ENCODE measurements at places on chromosomes 5 and 9. TPM values are rescaled to one million over a fixed set of nuclear protein-coding genes. Genes with fewer than 3 reads are reported as not detected.

DNA sequence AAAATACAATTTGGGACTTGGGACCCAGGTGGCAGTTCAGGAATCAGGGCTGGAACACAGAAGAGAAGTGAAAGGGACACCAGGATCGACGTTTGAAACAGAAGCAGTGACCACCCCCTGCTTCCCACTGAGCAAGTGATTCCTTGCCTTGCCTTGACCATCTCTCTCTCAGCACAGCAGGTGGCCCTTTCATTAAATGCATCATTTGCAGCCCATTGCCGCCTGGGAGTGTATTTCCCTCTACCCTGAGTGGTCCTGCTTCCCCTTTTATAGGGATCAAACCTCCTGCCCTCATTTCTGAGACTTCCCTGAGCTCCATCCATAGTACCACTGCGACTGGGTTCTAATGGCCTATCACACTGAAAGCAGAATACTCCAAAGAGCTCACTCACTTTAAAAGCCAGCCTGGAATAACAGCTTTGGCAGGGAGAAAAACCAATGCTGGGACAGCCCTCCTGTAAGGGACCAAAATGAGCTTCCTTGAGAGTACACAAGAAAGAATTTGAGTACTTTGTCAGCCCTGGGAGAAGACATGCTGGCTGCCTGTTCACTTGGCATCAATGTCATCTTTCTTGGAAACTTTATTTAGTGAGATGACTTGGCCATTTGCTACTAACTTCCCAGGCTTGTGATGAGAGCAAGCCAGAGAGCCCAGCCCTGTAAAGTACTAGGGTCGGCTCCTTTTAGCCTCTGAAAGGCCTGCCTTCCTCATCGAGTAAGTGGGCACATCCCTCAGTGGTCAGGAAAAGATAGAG is 149.7 kb downstream of the SLIT3 start:
- H3K27me3 ChIP-seq = no peaks in the 10 kb centered on the region
- no peak overlapping the region for H3K4me3 ChIP-seq
- no peaks in the 10 kb centered on the region for H3K36me3 ChIP-seq
- DNase-seq = no peak
- H3K4me1 ChIP-seq = no peaks in the 10 kb centered on the region

Gene ABL1
- polyA plus RNA-seq = 31.2 TPM

Gene ST6GALNAC4
- polyA plus RNA-seq = 14.0 TPM

DNA sequence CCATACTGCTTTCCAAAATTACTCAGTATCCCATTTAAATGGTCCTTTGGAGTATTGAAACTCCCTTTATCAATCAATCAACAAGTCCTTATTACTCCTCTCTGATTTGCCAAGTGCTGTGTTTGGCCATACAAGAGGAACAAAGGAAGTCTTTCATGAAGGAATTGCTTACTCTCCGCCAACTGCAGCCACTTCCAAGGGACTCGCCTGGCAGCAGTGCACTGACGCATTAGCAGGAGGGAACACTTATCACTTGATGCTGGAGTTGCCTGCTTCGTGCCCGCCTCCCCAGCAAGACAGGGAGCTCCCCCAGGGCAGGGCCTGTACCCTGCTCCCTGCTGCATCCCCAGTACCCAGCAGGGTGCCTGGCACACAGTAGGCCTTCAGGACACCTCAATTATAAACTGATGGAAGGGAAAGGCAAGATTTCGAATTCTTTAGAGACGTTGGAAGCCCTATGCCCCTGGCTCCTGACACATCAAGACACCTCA is 97.9 kb downstream of the CRB2 start:
- H3K27me3 ChIP-seq = no peaks in the 10 kb centered on the region
- no peaks in the 10 kb centered on the region for H3K4me1 ChIP-seq
- no peak overlapping the region for H3K27ac ChIP-seq
- H3K36me3 ChIP-seq = peaks cover 21% of the 10 kb centered on the region

GRCh38 chr5:93894601-93895354 is 153.4 kb upstream of the POU5F2 start:
- peaks cover 29% of the 10 kb centered on the region for H3K4me1 ChIP-seq
- no peaks in the 10 kb centered on the region for H3K36me3 ChIP-seq
- H3K27me3 ChIP-seq = no peaks in the 10 kb centered on the region
- no peak for DNase-seq
- no peak overlapping the region for H3K4me3 ChIP-seq

GRCh38 chr9:116344416-116344815 is 190.8 kb downstream of the PAPPA start:
- no peaks in the 10 kb centered on the region for H3K36me3 ChIP-seq
- H3K4me3 ChIP-seq = no peak overlapping the region
- H3K4me1 ChIP-seq = no peaks in the 10 kb centered on the region
- no peaks in the 10 kb centered on the region for H3K27me3 ChIP-seq
- H3K27ac ChIP-seq = no peak overlapping the region

GRCh38 chr5:58066076-58066475 is 393.8 kb downstream of the PLK2 start:
- H3K36me3 ChIP-seq = no peaks in the 10 kb centered on the region
- H3K4me3 ChIP-seq = no peak overlapping the region
- H3K27me3 ChIP-seq = no peaks in the 10 kb centered on the region
- no peaks in the 10 kb centered on the region for H3K4me1 ChIP-seq
- DNase-seq = no peak

GRCh38 chr5:146781157-146781556 is 97.4 kb downstream of the PPP2R2B start:
- no peaks in the 10 kb centered on the region for H3K27me3 ChIP-seq
- H3K4me3 ChIP-seq = no peak overlapping the region
- H3K36me3 ChIP-seq = no peaks in the 10 kb centered on the region
- no peak overlapping the region for H3K27ac ChIP-seq
- DNase-seq = no peak

DNA sequence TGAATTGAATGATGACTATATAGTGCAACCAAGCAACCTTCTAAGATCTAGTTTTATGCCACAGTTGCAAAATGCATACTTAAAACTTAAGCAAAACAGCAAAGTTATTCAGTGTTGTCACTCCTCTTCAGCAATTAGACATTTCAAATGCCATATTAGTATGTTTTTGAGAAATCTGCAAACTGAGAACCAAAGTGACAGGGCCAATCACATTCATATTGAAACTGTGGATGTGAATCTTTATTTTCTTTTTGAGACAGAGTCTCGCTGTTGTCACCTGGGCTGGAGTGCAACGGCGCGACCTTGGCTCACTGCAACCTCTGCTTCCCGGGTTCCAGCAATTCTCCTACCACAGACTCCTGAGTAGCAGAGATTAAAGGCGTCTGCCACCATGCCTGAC is 249.2 kb upstream of the EFNA5 start:
- no peak for DNase-seq
- no peak overlapping the region for H3K27ac ChIP-seq
- no peak overlapping the region for H3K4me3 ChIP-seq
- no peaks in the 10 kb centered on the region for H3K36me3 ChIP-seq
- no peaks in the 10 kb centered on the region for H3K27me3 ChIP-seq
- H3K4me1 ChIP-seq = no peaks in the 10 kb centered on the region

- no peak overlapping the region for H3K4me3 ChIP-seq
- H3K27ac ChIP-seq = no peak overlapping the region
- no peaks in the 10 kb centered on the region for H3K27me3 ChIP-seq
- H3K36me3 ChIP-seq = no peaks in the 10 kb centered on the region
- no peaks in the 10 kb centered on the region for H3K4me1 ChIP-seq
Measured at GRCh38 chr5:138629392-138629791, 54.2 kb upstream of the HSPA9 start.

GRCh38 chr5:126487596-126487995 is 64.4 kb downstream of the GRAMD2B start:
- no peak overlapping the region for H3K27ac ChIP-seq
- H3K36me3 ChIP-seq = peaks cover 42% of the 10 kb centered on the region
- no peak for DNase-seq
- no peak overlapping the region for H3K4me3 ChIP-seq

Gene INSL6
- not detected for polyA plus RNA-seq

Gene CYSRT1
- polyA plus RNA-seq = 0.11 TPM

GRCh38 chr5:97071101-97071500 is 71.3 kb downstream of the LIX1 start:
- H3K4me3 ChIP-seq = no peak overlapping the region
- H3K36me3 ChIP-seq = no peaks in the 10 kb centered on the region
- H3K27ac ChIP-seq = peak overlapping the region; percentile 14
- no peak for DNase-seq
- H3K4me1 ChIP-seq = peaks cover 4% of the 10 kb centered on the region
- no peaks in the 10 kb centered on the region for H3K27me3 ChIP-seq

- no peak overlapping the region for H3K4me3 ChIP-seq
- H3K4me1 ChIP-seq = peaks cover 33% of the 10 kb centered on the region
- DNase-seq = no peak
- H3K27ac ChIP-seq = no peak overlapping the region
- no peaks in the 10 kb centered on the region for H3K27me3 ChIP-seq
- H3K36me3 ChIP-seq = no peaks in the 10 kb centered on the region
Measured at GRCh38 chr9:91253488-91253887, 108.2 kb downstream of the AUH start.

DNA sequence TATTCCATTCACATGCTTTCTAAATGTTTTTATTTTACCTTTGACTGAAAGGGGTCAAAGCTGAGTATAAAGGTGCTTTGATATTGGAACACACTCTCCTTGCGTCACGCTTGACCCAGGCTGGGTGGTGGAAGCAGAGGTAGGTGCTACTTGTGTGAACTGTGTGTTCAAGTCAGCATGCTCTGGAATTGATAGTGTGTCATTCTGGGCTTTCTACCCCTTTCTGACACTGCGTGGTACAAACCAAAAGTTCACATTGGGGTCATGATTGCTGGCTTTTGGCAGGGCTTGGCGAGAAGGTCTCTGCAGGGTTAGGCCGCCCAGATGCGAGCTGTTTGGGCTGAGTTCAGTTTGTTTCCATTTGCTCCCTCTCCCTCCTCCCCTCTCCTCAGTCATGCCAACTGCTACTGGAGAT is 131.8 kb downstream of the ADAMTSL1 start:
- peak; percentile 62 for DNase-seq
- H3K4me3 ChIP-seq = no peak overlapping the region
- H3K27ac ChIP-seq = no peak overlapping the region
- no peaks in the 10 kb centered on the region for H3K4me1 ChIP-seq
- no peaks in the 10 kb centered on the region for H3K27me3 ChIP-seq

DNA sequence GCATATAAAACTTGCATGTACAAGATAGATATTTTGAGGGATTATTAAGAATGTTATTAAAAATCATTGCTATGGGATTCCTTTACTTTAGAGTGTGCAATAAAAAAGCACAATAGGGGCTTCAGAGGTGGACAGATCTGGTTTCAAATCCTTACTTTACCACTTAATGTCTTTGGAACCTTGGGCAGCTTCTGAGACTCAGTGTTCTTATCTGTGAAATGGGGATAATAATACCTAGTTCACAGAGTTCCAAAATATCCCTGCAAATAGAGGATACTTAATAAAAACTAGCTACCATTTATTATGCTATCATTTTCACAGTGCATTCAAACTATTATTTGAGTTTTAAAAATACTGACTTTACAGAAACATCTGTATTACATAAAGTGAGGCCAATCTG is 23.3 kb upstream of the PANK3 start:
- H3K27ac ChIP-seq = no peak overlapping the region
- H3K4me1 ChIP-seq = no peaks in the 10 kb centered on the region

Gene NHP2
- polyA plus RNA-seq = 147 TPM

DNA sequence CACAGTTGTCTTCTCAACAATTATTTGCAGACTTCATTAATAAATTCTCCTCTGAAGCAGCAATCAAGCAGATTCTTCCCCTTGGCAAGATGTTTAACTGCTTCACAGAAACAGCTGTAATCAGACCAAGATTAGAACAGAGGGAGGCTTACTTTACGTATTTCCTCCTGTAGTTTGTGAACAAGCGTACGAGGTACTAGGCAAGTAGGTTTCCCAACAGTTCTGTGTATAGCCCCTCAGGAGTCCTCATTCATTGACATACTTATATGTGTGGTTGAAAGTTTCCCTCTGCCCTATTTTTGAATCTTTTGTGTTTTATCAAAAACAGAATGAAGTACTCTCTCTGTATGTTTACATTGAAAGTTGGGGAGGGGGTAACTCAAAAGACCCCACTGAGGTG is 128.0 kb downstream of the SPATA31D1 start:
- no peak overlapping the region for H3K27ac ChIP-seq
- H3K4me1 ChIP-seq = peaks cover 9% of the 10 kb centered on the region
- no peaks in the 10 kb centered on the region for H3K27me3 ChIP-seq
- no peaks in the 10 kb centered on the region for H3K36me3 ChIP-seq
- no peak for DNase-seq

GRCh38 chr9:83220730-83221129 is 157.8 kb upstream of the RASEF start:
- H3K36me3 ChIP-seq = no peaks in the 10 kb centered on the region
- H3K27me3 ChIP-seq = no peaks in the 10 kb centered on the region
- H3K27ac ChIP-seq = no peak overlapping the region
- no peak overlapping the region for H3K4me3 ChIP-seq
- H3K4me1 ChIP-seq = peaks cover 2% of the 10 kb centered on the region
- DNase-seq = no peak

DNA sequence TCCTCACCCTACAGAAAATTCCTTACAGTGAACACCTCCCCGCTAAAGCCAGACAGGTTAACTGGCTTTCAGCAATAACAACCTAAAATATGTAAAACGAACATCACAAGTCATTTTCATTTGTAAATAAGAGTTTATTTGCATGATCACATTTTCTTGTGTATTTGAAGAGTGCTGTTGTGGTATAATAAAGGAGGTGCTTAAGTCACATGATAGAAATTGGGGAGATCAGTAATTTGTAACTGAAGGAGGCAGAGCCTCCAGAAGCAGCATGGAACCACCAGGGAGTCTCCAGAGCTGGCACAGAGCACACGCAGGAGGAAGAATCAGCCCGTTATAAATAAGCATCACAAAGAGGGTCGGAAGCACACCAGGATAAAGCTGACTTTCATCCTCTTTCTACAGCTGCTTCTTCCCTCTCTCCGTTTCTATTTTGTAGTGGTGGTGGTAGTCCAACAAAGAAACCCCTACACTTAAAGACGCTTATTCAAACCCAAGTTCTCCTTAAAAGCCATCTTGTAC is 210.6 kb downstream of the MAPKAP1 start:
- H3K4me3 ChIP-seq = no peak overlapping the region
- no peak overlapping the region for H3K27ac ChIP-seq
- DNase-seq = no peak
- no peaks in the 10 kb centered on the region for H3K4me1 ChIP-seq
- H3K36me3 ChIP-seq = no peaks in the 10 kb centered on the region

Data from psoas muscle (tissue), 8 donors.